Psoas muscle (tissue), 8 donors: ENCODE measurements at places on chromosomes 12 and 14. TPM values are rescaled to one million over a fixed set of nuclear protein-coding genes. Genes with fewer than 3 reads are reported as not detected.

Gene TMEM179
- not detected for total RNA-seq

Gene PRH2
- not detected for total RNA-seq

Gene CLEC4C
- total RNA-seq: not detected

Gene CIROP
- not detected for total RNA-seq

Gene HAL
- total RNA-seq: 0.34 TPM

Gene ABCC9
- 52.7 TPM for total RNA-seq

Gene MYF5
- total RNA-seq: 4.7 TPM

Gene SLC15A5
- total RNA-seq: not detected

Gene NELL2
- 1.8 TPM for total RNA-seq

Gene ACOT6
- not detected for total RNA-seq

Gene DTX1
- total RNA-seq: 1.6 TPM

Gene PPP4R4
- total RNA-seq: 0.49 TPM

Gene GNB3
- total RNA-seq: 0.23 TPM

Gene FAM90A1
- not detected for total RNA-seq

Gene MDM1
- total RNA-seq: 3.5 TPM

Gene NKX2-1
- total RNA-seq: not detected

Gene SLCO1B1
- total RNA-seq: not detected

Gene GUCY2C
- total RNA-seq: not detected

Gene MTA1
- 42.7 TPM for total RNA-seq

Gene DERA
- total RNA-seq: 19.7 TPM

Gene FICD
- 2.6 TPM for total RNA-seq

Gene SERPINA12
- not detected for total RNA-seq

Gene FAM222A
- total RNA-seq: 5.1 TPM

Gene LRFN5
- total RNA-seq: 0.08 TPM

Gene DIO3
- total RNA-seq: 0.30 TPM

Gene C1R
- total RNA-seq: 63.2 TPM

Gene KRT78
- total RNA-seq: not detected

Gene C12orf56
- not detected for total RNA-seq

Gene ACSM4
- not detected for total RNA-seq

Gene ESPL1
- total RNA-seq: 0.37 TPM

Gene CLEC9A
- total RNA-seq: not detected
